ENCODE measurements at places on chromosomes 6 and 20.

- no peak for DNase-seq
Measured at GRCh38 chr6:127342296-127342945, 988 bp downstream of the ECHDC1 start.

GRCh38 chr20:15937179-15937578, 636.1 kb downstream of the KIF16B start:
- no peak for DNase-seq

- no peak for DNase-seq
Measured at GRCh38 chr6:1757131-1757530, 147.4 kb downstream of the FOXC1 start.

- DNase-seq: no peak
Measured at GRCh38 chr20:3896853-3897583, 7.8 kb downstream of the PANK2 start.

DNA sequence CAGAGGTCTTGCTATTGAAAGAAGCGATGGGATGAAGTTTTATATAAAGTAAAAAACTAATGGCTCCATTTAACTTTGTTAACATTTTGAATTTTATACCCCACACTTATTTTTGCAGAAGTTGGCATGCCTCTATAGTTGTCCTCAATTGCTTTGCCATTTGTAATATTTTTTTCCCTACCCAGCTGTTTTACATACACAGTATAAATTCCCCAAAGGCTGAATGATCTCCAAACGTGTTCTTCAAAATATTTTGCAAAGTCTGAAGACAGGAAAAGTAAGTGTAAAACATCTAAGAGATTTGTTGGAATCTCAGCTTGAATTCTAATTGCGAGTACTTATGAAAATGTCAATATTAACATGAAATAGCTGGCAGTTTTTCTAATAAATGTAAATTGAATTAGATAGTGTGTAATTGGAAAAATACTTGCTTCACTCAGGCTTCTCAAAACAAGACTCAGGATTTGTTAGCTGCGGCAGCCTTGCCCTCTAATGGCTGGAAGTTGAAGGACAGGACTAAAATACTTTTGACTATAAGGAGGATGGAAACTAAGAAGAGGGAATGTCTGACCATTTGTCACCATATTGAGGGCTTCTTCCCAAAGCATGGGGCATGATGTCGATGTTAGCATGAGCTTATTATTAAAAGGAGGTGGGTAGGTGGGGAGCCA, 226.8 kb downstream of the UST start:
- no peak for DNase-seq

DNA sequence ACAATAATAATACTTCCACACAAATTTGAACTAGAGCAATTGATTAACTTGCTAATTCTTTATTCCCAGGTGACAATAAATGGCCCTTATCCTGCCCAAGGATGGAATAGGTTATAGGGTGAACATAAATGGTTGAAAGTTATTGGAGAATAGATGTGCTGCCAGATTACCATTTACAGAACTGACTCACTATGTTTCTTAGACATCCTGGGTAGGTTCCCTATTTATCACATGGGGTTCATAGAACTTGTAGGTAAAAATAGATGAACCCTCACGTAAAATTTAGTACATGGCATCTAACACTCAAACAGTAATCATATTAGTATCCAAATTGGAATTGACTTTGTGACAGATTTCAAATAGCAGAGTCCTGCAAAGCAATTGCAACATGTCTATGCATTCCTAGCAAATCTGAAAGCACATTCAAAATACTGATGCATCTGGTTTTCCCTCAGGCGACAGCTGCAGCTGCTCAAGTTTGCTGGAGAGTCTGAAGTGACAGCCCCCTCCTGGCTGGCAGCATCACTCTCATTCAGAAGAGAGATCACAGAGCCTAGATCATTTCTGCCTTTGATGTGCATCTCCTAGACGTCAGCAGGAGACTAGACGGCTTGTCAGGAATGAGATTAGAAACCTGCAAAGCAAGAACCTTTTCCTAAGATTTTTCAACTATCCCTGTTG, 80.2 kb upstream of the RNF217 start:
- no peak for DNase-seq

GRCh38 chr20:2932498-2932897, 59.2 kb downstream of the PTPRA start:
- no peak for DNase-seq

DNA sequence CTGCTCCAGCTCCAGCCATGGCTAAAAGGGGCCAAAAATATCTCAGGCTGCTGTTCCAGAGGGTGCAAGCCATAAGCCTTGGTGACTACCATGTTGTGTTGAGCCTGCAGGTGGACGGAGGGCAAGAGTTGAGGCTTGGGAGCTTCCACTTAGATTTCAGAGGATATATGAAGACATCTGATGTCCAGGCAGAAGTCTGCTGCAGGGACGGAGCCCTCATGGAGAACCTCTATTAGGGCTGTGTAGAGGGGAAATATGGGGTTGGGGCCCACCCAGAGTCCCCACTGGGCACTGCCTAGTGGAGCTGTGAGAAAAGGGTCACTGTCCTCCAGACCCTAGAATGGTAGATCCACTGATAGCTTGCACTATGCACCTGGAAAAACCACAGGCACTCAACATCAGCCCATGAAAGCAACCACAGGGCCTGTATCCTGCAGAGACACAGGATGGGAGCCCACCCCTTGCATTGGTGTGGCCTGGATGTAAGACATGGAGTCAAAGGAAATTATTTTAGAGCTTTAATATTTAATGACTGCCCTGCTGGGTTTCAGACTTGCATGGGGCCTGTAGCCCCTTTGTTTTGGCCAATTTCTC, 70.5 kb downstream of the NINL start:
- no peak for DNase-seq

DNA sequence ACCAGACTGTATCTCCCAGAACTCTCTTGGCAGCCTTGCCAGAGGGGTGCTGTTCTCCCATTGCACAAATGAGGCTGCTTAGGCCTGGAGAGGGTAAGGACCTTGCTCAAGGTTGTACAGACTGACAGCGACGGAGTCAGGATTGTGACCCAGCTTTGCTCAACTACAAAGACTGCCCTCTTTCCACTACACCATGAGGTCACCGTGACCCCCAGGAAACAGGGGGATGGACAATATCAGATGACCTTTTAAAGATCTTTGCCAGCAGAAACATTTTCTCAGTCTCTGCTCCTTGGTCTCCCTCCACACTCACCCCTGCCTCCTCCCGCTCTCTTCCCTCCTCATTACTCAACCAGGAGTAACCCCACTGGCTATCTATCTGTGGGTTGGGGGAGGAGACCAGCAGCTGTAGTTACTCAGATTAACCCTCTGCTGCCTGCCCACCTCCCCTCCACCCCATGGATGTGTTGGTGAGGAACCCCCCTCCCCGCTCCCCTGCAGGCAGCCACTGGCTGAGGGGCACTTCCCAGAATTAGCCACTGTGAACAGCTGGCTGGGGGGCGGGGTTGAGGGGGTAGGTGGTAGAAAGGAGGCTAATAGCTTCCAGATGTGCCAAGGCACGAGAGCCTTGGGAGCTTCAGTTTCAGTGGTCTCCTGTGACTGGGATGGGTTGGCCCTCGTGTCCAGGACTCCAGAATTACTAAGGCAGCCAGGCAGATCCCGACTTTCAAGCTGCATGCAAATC, 26.9 kb upstream of the MRPS18A start:
- no peak for DNase-seq

- DNase-seq: no peak
Measured at GRCh38 chr6:18976091-18976490, 588.9 kb downstream of the RNF144B start.

DNA sequence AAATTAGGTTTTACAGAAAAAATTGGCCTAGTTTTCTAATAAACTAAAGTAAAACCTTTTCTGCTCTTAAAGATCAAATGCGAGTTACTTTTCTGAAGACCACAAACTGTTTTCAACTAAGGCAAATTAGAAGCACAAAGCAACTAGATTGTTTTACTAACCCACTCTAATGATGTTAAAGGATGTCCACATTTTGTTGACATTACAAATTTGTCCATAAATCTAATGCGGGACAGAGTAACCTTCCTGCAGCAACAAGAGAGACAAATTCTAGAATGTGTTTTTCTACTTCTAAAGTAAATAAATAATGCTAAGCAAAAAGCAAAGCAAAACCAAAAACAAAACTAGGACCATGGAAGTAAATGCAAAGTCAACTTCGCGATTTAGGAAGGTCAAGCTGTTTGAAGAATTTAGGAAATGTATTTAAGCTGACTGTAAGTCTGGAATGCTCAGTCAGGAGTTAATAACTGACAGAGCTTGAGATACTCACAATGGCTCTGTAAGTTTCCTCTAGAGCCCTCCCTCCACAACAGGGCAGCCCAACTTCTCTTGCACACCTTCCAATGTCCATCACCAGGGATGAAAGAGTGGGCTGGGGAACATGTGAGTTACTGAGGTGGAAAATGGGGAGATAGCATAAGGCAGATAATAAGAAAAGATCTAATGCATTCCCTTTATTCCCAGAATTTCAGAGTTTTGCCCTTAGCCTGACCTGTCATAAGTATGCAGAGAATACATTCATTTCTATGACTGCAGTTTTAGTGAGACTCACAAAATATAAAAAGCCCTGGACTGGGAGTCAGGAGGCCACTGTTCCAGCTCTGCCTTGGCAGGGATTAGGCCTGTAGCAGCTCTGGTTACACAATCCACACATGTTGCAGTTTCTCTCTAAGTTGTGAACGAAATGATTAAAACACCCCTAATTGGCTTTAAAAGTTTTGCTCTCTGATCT, 158.8 kb downstream of the FOXA2 start:
- DNase-seq: no peak

GRCh38 chr6:26552640-26553188, 14.5 kb downstream of the HMGN4 start:
- DNase-seq: no peak

GRCh38 chr6:135577059-135577538, 79.6 kb upstream of the AHI1 start:
- no peak for DNase-seq

- DNase-seq: no peak
Measured at GRCh38 chr6:107115695-107116327, 496 bp upstream of the BEND3 start.

- DNase-seq: no peak
Measured at GRCh38 chr6:79506251-79506650, 31.0 kb downstream of the LCA5 start.

DNA sequence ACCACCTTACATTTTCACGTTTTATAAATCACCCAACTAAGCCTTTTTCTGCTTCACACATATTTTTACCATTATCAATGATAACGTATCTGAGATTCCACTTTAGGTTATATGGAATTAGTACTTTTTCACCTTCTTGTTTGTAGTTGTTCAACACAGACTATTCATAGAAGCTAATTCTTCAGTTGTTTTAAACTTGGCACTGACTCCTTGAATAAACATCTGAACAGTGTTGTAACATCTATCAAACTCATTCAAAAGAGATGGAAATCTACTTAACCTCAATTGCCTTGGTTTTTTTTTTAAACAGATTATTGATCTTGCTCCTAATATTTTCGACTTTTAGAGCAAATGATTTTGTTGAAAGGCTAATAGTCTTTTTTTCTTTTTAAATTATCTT, 34.2 kb downstream of the PTPRA start:
- no peak for DNase-seq

- DNase-seq: no peak
Measured at GRCh38 chr6:2184700-2185455, 60.5 kb downstream of the GMDS start.

- DNase-seq: no peak
Measured at GRCh38 chr6:148551226-148551625, 195.6 kb upstream of the UST start.

DNA sequence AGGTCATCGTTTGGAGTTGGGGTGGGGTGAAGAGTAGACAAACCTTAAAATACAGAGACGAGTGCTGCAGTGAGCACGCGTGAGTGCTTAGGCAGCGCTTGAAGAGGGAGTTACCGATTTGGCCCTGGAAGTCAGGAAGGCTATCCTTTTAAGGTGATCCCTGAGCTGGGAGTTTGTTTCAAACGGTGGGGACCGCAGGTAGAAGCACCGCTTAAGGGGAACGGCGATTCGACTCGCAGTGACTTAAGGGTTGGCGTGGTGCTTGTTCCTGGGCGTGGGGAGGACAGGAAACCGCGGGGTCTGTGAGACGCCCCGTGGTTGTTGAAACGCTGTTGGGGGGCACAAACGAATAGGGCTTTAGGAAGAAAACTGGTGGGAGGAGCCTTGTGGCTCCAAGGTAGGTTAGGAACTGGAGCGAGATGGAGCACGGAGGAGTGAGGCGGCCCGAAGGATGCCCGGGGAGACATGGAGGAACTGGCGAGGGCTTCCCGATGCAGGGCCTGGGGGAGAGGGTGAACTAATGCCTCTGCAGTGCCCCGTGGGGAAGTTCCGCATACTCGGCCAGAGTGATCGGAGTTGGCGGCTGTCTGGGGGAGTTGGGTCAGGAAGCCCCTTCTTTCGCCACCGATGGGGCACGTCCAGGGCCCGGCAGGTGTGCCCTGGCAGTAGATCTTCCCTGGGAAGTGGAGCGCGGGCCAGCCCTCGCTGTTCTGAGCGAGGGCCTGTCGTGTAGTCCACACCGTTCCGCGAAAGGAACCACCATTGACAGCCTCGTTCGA, 1.3 kb upstream of the CDYL start:
- DNase-seq: peak; percentile 20
